ENCODE measurements at places on chromosomes 5 and 9.

DNA sequence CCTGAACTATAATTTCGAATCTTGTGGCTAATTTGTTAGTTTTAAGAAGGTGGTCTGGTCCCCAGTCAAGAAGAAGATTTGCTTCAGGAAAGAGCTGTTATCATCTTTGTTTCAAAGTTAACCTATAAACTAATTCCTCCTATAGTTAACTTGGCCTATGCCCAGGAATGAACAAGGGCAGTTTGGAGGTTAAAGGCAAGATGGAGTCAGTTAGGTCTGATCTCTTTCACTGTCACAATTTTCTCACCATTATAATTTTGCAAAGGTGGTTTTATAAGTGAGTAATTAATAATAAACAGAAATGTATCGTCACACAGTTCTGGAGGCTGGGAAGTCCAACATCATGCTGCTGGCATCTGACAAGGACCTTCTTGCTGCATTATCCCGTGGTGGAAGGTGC, 238.6 kb downstream of the PIK3R1 start:
- no peak for DNase-seq

GRCh38 chr9:133716564-133717112, 21.5 kb downstream of the SARDH start:
- DNase-seq, result no peak

DNA sequence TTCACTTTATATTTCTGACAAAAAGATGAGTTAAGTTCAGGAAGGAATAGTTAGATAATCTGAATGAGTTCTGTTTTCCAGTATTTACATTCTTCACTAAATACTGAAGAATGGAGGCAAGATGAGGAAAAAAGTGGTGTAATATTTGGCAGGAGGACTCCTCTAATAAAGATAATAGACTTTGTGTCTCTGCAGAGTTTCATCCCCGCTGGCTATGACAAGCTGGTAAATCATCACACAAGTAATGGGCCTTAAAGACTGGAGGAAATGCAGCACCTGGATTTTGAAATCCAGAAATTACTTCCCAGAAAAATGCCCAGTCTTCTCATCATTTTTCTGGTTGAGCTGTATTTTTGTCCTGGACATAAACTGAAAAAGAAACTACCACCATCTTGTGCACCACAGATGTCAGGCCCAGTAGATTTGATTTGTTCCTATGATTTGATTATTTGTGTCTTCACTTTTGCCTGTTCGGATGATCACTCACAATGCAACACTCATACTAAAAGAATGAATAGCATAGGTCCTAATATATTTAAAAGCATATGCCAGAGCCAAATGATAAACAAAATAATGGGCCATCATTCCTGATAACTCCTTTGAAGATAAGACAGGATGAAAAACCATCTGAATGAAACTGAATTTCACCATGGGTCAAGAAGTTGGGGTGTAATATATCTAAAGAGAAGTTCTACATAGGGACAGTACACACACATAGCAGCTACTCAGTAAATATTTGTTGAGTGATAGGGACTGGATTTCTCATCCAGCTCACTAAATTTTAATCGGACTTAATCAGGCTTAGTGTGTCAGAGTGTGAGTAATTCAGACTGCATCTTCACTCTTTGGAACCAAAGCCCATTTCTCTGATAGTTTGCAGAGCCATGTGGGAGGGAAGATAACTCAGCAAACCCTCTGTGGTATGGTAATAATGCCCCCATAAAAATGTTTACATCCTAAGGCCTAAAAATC, 200.5 kb downstream of the HINT1 start:
- DNase-seq, result no peak

- peak; percentile 22 for DNase-seq
Observed at GRCh38 chr9:21684831-21685362, 117.5 kb upstream of the MTAP start.

GRCh38 chr5:107218457-107219193, 452.1 kb downstream of the EFNA5 start:
- DNase-seq, result no peak

DNA sequence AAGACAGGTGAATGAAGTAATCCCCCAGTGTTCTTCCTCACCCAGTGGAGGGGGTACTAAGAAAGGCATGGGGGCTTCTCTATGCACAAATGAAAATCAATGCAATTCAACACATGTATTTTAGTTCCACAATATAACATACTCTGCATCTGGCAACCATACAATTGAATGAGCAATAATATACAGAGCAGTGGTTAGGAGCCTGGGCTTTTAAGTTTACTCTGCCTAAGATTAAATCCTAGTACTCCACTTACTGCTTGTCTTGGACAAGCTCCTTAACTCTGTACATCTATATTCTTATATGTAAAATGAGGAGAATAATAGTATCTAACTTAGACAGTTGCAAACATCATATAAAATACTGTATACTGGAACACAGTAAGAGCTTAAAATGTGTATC, 195.4 kb upstream of the TRIM32 start:
- DNase-seq, result no peak

Data from stimulated activated CD4-positive, alpha-beta T cell treated with anti-CD3 and anti-CD28 coated beads, TNF-alpha, amount 100 ng/mL, for 4 hours (primary cell).